ENCODE measurements at places on chromosomes 1 and 21.

- no peak for DNase-seq
Observed at GRCh38 chr1:211324992-211325775, 1.4 kb upstream of the TRAF5 start.

DNA sequence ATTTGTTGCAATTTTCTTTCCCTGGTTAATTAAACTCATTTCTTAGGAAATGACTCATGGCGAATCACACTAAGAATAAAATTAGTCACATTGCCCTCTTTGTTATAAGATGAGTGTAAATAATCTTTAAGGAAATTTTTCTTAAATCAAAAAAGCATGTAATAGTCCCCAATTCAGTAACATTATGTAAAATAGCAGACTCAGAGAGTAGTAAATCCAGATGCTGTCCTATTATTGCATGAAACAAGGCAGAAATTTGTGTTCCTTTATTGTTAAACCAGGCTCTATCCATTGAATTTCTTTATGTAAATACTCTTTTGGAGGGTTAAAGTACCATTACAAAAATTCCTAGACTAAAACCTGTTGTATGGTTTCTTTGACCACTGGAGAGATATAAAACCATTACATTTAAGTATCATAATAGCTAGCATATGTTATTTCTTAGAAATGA is 154.5 kb upstream of the C1orf87 start:
- no peak for DNase-seq

- DNase-seq = no peak
Observed at GRCh38 chr1:73673971-73674370, 524.0 kb downstream of the LRRIQ3 start.

DNA sequence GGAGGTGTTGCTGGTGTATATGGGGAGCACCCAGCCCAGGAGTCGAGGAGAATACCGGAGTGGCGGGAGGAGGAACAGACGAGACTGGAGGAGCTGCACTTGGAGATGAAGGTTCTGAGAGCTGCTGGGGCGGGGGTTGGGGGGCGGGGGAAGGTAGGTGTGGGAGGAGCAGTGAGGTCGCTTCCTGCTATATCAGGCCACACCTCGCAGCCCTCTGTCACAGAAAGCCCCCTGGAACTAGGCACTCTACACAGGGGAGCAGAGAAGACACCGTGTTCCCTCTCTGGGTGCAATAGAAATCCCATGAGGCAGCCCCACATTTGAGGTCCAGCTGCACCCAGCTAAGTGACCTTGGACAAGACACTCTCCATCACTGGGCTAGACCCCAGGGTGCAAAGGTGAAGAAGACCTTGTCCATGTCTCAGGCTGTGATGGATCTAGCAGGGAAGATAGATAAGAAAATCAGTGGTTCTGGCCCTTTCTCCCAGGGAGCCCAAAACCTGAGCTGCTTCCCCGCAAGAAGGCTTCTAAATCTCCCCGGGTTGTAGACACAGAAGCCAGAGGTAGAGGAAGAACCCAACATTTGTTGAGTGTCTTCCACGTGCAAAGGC is 155.8 kb upstream of the EDN2 start:
- no peak for DNase-seq

DNA sequence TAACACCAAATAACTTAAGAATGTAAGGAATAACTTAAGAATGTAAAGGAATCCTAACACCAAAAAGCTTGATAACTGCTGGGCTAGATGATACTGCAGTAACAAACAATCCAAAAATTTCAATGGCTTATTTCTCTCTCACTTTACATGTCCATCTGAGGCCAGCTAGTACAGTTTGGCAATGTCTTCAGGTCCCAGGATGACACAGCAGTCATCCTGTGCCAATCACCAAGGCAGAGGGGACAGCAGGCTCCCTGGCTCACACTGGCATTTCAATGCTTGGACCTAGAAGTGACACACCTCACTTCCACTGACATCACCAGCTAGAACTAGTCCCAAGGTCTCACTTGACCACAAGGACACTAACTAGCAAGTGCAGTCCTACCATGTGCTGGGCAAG is 15.3 kb downstream of the DNAJC11 start:
- DNase-seq = no peak

GRCh38 chr1:165352442-165353293 is 3.8 kb downstream of the LMX1A start:
- DNase-seq = no peak

Data from activated naive CD4-positive, alpha-beta T cell (primary cell).